ENCODE measurements at places on chromosomes 16 and 17. TPM values are rescaled to one million over a fixed set of nuclear protein-coding genes. Genes with fewer than 3 reads are reported as not detected.

- DNase-seq: no peak
These were observed 52.7 kb upstream of the AKAP1 start for GRCh38 chr17:57032343-57032742.

GRCh38 chr16:80027007-80027965 lies 426.7 kb upstream of the MAF start:
- DNase-seq: peak; percentile 95

Gene CDH13
- 154 TPM for total RNA-seq

DNA sequence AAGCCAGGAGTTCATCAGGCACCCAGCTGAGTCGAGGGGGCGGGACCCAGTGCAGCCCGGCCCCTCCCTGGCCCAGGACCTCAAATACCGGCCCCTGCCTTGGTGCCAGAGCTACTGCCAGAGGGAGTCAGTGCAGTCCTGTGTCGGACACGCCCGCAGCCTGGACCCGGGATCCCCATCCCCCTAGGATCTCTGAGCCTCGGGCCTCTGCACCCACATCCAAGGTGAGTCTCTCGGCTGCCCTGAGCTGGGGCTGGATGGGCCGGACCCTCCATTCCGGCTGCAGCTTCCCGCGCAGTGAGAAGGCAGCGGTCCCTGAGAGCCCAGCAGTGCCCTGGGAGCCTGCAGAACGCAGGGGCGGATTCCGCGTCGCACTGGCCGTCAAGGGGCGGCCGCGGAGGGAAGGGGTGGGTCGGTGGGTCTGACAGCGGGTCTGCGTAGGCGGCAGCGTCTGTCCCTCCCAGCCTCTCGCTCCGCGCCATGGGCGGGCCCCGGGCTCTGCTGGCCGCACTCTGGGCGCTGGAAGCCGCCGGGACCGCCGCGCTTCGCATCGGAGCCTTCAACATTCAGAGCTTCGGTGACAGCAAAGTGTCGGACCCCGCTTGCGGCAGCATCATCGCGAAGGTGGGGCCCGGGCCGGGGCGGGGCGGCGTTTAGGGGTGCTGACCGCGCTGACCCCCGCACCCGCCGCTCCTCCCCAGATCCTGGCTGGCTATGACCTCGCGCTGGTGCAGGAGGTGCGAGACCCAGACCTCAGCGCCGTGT lies at the start of gene DNASE1L2:
Gene DNASE1L2, plus strand, starts transcription at position 108 of the 765 bp plus-strand sequence. Its CDS starts 373 bp downstream, at position 481.
- no peak for DNase-seq

Gene ASB16
- total RNA-seq: 4.0 TPM

Gene OTOA
- 0.64 TPM for total RNA-seq

Gene CD19
- not detected for total RNA-seq

- DNase-seq: no peak
These were observed 668 bp downstream of the JUP start for GRCh38 chr17:41785859-41786226.

Gene SEPTIN12
- not detected for total RNA-seq

Gene HOXB8
- 13.8 TPM for total RNA-seq

GRCh38 chr17:61411011-61411260 lies 11.3 kb downstream of the TBX2 start:
- no peak for DNase-seq

Gene LRRC75A
- 0.51 TPM for total RNA-seq

- no peak for DNase-seq
These were observed 1.2 kb downstream of the ERN2 start for GRCh38 chr16:23711785-23712184.

Gene CCL23
- not detected for total RNA-seq

Gene SHISA6
- not detected for total RNA-seq

Gene RAB11FIP4
- 0.83 TPM for total RNA-seq

DNA sequence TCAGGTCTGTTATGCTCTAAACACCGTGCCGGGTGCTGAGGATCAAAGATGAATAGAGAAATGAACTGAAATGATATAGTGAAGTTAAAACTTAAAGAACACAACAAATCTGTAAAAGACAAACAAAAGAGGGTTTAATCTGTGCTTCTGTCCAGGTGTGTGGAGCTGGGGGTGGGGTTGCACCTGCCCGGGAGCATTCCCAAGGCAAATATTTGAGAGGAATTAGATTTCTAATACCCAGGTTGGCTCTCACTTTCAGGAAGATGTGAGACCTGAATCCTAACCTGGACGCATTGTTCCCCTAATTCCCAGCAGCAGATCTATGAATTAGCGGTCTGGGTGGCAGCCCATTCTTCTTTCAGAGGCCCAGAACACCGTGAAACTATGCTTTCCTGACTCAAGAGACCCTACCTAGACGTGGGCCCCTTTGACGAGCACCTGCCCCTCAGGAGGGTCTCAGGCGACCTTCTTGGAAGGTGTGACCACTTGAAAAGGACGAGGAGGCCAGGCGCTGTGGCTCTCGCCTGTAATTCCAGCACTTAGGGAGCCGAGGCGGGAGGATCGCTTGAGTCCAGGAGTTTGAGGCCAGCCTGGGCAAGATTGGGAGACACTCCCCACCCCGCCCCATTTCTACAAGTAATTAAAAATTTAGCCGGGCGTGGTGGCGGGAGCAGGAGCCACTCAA lies 677 bp upstream of the RANGRF start:
- DNase-seq: no peak

DNA sequence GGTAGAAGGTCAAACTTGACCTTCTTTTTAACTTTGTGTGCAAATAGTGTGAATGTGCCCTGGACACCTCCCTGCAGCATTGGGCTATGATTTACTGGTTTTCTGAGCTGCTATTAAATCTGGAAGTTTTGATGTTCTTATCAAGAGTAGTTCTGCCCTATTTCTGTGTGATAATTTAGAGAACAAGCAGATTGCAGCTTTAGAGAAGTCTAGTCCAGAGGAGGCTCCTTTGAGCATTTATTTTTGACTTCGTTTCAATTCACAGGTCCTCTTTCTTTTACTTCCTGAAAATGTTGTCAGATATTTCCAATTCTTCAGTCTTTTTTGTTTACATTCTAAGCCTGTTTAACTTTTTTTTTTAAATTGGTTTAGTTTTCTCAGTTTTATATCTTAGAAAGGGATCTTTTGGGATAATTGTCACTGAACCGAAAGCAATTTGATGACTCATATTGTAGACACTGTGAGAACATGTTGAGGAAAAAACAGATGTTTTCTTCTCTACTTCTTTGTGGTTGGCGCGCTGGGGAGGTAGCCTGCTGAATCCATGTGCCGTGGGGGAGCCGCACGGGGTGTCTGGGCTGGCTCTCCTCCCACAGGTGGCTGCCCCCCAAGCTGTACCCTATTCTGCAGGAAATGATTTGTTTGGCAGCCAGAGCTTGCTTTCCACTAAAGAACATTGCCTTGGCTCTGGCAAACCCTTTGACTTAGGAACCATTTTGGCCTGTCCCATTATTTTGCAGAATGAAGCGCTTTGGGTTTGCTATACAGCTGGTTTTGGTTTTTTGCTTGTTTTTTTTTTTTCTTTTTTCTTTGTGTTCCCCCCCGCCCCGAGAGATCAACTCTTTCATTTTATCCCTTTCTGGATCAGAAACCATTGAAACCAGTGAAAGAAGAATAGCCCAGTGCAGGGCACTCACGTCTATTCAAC lies 53.4 kb downstream of the MFSD11 start:
- DNase-seq: no peak

Gene MILR1
- 14.5 TPM for total RNA-seq

DNA sequence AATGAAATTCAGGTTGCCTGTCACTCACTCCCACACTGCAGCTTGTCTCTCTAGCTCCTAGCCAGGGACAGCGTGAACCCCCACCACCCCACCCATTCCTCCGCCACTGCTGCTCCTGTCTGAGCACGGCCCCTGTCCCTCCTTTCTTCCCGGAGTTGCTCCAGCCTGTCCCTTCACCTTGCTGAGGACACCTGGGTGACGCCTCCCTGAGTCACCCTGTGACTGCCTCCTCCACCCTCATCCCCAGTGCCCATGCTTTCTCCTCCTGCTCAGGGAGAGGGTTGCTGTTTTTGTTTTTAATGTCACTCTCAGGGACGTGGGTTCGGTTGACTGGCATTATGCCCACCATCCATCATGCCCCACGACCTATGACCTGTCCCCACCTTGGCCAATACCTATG lies 25.8 kb upstream of the NAT9 start:
- DNase-seq: no peak

DNA sequence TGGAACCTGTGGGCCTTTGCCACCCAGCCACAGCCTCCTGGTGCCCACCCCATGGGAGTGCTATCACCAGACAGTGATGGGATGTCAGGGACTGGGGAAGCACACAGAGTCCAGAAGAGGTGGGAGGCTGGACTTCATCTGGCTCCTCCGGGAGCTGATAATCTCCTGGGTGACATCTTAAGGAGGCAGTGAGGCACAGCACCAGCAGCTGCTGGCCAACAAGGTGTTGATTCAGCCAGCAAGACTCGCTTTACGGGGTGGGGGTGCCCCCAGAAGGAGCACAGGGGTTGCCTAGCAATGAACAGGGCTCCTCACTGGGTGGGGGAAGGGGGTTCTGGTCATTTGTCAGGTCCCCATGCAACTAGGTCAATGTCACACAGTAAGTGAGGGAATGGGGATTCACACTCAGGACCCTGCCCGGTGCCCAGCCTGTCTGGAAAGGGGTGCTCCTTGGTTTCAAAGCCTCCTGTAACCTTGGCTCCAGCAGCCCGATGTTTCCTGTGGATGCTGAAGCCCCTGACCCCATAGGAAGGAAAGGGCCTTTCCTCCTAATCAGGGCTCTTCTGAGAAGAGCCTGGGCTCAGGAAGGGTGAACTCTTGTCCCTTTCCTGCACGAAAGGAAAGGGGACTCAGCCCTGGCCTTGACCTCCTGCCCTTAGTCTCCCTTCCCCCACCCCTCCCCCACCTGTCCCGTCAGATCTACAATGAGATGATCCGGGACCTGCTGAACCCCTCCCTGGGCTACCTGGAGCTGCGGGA lies 17.7 kb downstream of the KIF19 start:
- DNase-seq: no peak

DNA sequence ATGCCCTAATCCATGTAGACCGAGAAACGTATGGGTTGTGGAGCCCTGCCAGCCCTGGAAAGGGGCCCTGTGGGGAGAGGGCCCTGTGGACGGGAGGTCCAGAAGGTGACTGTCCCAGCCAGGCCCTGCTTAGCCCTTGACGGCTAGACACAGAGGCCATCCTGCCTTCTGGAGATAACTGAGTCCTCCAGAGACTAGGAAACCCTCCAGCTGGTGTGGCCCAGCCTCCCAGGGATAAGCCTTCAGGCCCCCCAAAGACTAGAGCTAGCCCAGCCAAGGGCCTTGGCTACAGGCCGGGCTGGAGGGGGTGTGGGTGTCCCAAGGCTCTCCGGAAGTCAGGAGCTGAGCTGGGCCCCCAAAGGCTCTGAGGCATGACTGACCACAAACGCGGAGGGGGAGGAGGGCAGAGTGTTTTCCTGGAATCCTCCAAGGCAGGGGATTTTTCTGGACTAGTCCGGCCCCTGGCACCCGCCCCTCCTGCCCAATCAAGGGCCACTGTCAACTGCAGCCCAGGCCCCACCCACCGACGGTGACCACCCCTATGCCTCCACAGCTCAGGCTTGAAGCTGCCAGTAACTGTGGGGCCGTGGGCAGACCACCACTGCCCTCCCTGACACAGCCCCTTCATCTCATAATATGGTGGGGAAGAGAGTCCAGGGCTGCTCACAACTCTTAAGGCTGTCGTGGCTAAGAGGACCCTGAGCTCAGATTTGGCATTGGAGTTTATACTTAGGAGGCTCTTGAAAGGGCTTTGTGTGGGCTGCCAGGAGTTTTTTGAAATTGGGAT lies 885 bp upstream of the VASN start:
- peak; percentile 75 for DNase-seq

DNA sequence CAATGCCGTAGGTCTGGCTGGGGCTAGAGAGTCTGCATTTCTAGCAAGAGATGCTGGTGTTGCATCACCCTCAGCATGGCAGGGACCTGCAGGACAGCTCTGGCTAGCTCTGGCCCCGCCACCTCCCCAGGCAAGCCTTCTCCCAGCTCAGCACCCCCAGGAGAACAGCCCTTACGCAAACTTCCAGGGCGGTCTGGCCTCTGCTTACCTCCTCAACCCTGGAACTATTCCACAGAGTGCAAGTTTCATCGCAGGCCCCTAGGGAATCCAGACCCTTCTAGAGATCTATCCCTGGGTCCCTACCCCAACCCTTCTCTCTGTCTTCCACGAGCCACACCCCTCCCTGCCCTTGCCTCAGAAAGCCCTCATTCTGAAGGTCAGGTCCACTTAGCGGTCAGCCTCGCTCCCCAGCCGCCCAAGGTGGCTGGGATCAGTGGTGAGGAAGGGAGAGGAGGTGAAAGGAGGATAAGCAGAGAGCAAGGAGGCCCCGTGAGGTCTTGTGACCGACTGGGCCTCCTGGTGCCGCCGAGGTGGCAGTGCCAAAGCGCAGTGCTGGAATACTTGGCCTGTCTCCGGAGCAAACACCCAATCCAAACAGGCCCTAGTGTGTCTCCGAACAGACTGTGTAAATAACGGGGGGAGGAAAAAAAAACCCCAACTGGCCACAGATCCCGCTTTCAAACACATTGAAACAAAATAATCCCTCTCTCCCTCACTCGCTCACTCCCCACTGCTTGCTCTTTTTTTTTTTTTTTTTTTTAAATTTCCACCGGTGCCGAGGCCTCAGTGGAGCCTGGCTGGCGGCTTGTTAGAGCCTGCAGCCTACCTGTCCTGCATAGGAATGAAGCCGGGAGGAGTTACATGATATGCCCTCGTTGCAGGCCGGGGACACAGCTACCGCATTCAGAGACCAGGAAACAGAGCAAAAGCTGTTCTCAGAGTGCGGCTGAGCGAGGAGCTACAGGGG lies 380.9 kb downstream of the SOX9 start:
- DNase-seq: no peak

Gene PIPOX
- 6.4 TPM for total RNA-seq

Gene FNDC8
- not detected for total RNA-seq

GRCh38 chr17:16944334-16945135 lies 27.4 kb downstream of the TNFRSF13B start:
- DNase-seq: no peak

Gene SLC43A2
- total RNA-seq: 13.9 TPM

GRCh38 chr17:4334776-4335584 lies 31.5 kb downstream of the UBE2G1 start:
- no peak for DNase-seq

Gene ABCC11
- not detected for total RNA-seq

Measured in myocyte (in vitro differentiated cells).